NCI-H2029 treated with DMSO at 0.1 percent for 48 hours (cell line): ENCODE measurements at places on chromosomes 4 and X.
A peak's percentile ranks its signal among the peaks of the same experiment; 100 is the strongest.

- DNase-seq = no peak
Observed at GRCh38 chr4:178086320-178086719, 644.1 kb upstream of the AGA start.

GRCh38 chrX:22818061-22818460 is 181.7 kb upstream of the DDX53 start:
- no peak for DNase-seq

DNA sequence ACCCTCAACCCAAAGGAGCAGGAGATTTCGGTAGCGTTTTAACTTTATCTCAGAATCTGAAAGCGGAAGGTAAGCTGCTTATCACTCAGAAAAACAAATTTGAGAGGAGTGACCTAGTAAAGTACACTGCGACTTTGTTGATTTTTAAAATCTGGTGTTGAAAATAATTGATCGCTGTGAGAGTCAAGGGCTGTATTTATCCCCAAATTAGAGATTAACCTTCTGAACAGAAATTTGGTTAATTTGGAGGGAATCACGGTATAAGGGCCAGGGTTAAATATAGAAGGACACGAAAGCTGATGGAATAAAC is 212 bp downstream of the CLCN4 start:
- DNase-seq = no peak

- no peak for DNase-seq
Observed at GRCh38 chr4:3807822-3808496, 41.8 kb downstream of the ADRA2C start.

GRCh38 chr4:82522472-82522871 is 39.3 kb downstream of the TMEM150C start:
- DNase-seq = no peak

DNA sequence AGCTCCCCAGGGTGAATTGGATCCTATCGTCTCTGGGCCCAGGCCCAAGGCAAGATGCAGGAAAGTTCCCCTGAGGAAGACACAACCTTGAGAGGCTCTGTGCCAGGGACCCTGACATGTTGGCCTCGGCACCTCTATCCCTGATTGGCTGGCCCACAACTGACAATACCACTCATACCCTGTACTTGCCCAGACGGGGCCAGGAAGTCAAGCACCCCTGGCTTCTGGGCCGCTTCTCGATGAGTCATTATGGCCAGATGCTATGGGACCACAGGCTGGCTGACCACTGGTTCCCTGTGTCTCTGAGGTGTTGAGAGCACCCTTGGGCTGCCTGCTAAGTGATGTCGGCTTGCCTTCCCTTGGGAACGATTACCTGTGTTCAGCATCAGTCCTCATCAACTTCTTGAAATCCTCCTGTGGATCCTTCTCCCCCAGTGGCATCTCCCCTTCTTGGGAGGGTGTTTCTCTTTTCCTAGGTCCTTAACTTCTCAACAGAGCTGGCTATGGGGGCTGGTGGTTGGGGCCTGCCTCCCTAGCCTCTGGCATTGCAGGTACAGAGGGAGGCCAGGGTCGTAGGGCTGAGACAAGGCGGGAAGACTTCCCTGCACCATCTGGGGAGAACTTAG is 54.5 kb upstream of the MAMLD1 start:
- no peak for DNase-seq

- no peak for DNase-seq
Observed at GRCh38 chr4:31236020-31236638, 516.0 kb downstream of the PCDH7 start.

GRCh38 chrX:45986971-45987370 is 558.2 kb downstream of the ZNF674 start:
- no peak for DNase-seq

DNA sequence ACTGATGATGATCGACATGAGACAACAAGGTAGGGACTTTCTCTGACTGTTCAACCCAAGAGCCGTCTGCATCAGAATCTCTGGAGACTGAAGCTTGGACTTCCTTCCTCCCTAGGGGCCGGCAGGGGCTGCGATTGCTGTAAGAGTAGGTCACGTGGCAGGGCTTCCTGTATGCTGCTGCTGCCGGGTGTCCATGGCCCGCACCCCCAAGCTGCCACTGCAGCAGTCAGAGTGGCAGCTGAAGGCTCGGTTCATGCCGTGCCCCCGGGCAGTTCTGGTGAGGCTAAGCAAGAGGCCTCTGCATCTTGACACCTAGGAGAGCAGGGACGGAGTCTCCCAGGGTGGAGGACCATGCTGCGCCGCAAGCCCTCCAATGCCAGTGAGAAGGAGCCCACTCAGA is at the start of gene SASH3:
TSS of gene SASH3 (plus strand) at position 203 of the 400 bp plus-strand sequence. CDS start at position 352, 149 bp downstream.
- DNase-seq = no peak

- DNase-seq = peak; percentile 86
Observed at GRCh38 chr4:66273110-66273509, 602.8 kb upstream of the EPHA5 start.

DNA sequence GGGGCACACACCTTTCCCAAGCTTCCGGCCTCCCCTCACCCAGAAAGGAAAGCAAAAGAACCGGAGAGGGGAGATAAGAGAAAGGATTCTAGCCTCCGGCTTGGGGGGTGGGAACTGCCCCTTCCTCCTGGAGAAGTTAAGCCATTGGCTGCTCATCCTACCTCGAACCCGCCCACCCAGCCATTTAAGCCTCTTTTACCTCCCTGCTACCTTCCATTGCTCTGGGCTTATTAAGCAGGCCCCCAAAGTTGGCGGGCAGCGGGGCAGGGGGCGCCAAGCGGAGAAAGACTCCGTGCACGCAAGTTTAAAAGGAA is 2.3 kb downstream of the MAML3 start:
- peak; percentile 80 for DNase-seq

- DNase-seq = no peak
Observed at GRCh38 chrX:48626401-48627298, 29.4 kb downstream of the WDR13 start.

GRCh38 chr4:17283251-17283650 is 228.6 kb downstream of the QDPR start:
- no peak for DNase-seq

- DNase-seq = no peak
Observed at GRCh38 chrX:36160081-36160480, 240.5 kb downstream of the CFAP47 start.

DNA sequence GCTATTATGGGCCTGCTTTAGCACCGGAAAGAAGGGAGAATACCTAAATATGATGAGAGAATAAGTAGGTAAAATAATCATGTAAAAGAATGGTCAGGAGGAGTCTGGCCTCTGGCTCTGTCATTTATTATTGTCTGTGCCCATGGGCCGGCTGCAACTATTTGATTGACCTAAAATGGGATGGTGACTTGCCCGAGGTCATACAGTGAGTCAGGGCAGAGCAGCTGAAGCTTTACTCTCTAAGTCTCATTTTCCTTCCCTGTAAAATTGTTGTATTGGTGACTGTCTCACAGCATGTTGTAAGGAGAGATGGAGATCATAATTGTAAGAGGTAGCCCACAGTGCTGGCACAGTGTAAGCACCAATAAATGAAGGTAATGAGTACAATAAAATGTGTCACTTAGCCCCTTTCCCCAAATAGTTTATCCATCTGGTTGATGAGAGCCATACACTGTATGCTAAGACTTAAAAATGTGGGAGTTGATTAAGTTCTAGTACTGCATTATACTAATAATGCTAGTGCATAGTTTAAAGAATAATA is 39.6 kb downstream of the RUFY3 start:
- DNase-seq = no peak
